ENCODE measurements at places on chromosomes 7 and 10. TPM values are rescaled to one million over a fixed set of nuclear protein-coding genes. Genes with fewer than 3 reads are reported as not detected.

DNA sequence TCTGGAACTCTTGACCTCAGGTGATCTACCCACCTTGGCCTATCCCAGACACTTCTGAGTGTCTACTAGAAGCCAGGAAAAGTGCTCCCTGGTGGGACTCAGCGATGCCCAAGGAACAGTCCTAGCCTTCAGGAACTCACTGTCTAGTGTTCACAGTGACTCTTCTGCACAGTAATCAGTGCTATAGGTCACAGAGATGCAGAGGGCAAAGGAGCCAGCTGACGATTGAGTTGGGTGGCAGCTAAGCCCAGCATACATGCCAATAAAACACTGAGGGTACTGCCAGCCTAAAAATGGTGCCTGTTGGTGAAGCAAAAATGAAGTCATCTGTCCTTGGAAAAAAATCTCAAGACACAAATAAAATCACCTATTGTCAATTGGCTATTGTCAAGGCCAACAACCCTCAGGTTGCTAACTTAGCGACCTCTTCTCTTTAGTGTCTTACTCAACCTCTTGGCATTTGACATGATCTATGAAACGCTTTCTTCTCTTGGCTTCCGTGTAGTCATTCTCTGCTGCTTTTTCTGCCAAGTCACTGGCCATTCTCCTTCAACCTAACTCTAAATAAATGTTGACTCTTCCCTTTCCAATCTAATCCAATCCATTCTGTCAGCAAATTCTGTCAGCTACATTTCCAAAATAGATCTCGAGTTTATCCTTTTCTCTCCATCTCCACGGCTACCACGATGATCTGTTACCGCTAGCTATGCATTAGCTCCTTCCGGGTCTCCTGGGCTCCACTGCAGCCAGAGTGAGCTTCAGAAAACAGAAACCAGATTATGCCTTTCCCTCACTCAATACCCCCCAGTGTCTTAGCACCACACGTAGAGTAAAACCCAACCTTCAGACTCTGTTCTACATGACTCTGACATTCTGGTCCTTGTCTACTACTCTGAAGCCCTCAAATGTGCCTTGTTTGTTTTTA, 99.2 kb downstream of the ATXN7L1 start:
- no peaks in the 10 kb centered on the region for H3K27me3 ChIP-seq
- H3K4me1 ChIP-seq = peaks cover 10% of the 10 kb centered on the region
- no peak for DNase-seq
- H3K4me3 ChIP-seq = no peak overlapping the region

MAT1A gene
- 3.4 TPM for total RNA-seq

DNA sequence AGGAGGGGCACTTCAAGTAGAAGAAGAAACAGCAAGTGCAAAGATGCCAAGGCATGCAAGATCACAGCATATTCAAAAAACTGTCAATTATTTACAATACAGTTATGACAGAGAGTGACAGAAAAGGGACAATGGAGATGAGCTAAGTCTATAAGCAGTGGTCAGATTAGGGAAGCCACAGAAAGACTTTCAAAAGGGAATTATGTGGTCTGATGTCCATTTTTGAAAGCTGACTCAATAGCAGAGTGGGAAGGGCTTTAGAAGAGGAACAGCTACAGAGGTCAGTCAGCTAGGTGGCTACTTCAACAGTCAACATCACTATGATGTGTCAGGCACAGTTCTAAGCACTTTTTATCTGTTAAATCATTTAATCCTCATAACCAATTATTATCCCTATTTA, 45.2 kb upstream of the SPOCK2 start:
- H3K27me3 ChIP-seq = no peaks in the 10 kb centered on the region
- no peak overlapping the region for H3K27ac ChIP-seq
- DNase-seq = no peak

DNA sequence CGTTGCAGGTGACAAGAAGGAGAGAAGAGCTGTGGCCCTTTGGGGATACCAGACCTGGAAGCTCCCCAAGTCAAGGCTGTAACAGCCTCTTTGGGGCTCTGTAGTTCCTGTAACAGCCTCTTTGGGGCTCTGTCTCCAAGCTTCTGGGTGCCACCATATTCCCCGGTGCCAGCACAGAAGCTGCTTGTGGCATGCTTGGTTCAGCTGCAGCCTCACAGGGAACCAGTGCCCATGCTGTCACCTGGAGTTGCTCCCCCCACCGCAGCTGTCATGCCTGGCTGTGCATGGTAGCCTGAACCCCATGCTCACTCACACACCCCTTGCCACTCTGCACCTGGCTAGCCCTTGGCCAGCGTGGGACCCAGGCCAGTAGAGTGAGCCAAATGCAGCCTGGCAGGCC, 109.1 kb downstream of the ELAPOR2 start:
- no peaks in the 10 kb centered on the region for H3K36me3 ChIP-seq
- H3K4me1 ChIP-seq = peaks cover 15% of the 10 kb centered on the region
- no peak for DNase-seq
- no peak overlapping the region for H3K4me3 ChIP-seq
- no peaks in the 10 kb centered on the region for H3K27me3 ChIP-seq

DNA sequence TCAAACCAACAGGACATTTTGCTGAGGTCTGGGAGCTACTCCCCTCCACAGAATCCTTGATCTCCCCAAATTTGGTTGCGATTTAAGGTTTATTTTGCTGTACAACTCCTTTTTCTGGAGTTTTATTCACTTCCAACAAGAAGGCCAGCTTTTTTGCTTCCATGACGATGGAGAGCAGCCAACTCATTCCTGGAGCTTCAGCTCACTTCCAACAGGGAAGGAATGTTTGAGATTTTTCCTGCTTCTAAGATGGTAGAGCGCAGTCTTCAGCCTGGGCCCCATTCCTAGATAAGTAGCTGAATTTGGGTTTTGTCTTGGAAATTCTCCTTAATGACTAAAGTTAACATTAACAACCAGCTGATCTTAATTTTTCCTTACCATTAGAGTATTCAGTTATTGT, 30.9 kb upstream of the CREB3L2 start:
- peaks cover 19% of the 10 kb centered on the region for H3K4me1 ChIP-seq
- no peak overlapping the region for H3K4me3 ChIP-seq
- H3K27ac ChIP-seq = no peak overlapping the region
- H3K27me3 ChIP-seq = no peaks in the 10 kb centered on the region
- no peaks in the 10 kb centered on the region for H3K36me3 ChIP-seq
- DNase-seq = no peak

DNA sequence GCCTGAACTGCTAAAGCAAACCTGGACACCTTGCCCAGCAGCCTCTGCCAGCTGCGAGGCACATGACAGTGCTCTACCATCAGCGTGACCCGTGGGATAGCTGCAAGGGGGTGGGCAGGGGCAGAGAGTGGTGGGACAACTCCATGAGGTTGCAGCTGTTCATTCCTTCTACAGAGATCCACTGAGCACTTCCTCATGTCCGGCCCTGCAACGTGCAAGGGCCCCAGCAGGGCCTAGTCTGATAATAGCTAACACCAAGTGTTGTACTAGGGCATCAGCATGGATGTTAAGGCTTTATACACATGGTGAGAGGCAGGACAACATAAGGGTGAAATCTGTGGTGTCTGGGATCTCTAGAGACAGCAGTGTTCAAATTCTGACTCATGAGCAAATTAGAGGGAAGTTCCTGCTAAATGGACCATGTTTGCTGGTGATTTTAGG, 14.3 kb downstream of the NOD1 start:
- no peak overlapping the region for H3K4me3 ChIP-seq
- H3K36me3 ChIP-seq = no peaks in the 10 kb centered on the region
- no peaks in the 10 kb centered on the region for H3K27me3 ChIP-seq
- peaks cover 16% of the 10 kb centered on the region for H3K4me1 ChIP-seq

DNA sequence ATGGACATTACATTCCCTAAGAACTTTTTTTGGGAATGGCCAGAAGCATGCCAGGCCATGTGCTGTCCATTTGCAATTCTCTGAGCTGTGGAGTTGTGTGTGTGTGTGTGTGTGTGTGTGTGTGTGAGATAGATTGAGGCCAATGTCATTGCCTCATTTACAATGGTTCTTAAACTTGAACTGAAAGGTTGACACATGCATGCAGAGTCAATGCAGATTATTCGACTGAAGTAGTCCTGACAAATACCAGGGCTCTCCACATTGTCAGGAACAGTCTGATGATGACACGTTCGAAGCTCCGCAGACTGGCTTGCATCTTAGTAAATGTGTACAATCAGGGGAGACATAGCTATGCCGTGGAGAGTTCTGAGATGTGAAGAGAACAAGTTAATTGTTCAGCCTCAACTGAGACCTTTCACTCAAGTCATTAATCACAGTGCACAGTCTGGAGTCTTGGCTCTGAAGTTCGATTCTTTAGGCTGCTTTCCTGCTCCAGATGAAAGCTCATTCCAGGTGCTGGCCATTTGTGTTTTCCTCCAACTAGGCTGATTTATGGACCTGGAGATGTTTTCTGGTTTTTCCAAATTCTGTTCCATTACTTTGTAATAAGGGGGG, 921.9 kb downstream of the LRMDA start:
- no peak for DNase-seq
- no peaks in the 10 kb centered on the region for H3K4me1 ChIP-seq
- no peak overlapping the region for H3K4me3 ChIP-seq
- H3K27ac ChIP-seq = no peak overlapping the region

DKK1 gene
- 1,709 TPM for total RNA-seq

DNA sequence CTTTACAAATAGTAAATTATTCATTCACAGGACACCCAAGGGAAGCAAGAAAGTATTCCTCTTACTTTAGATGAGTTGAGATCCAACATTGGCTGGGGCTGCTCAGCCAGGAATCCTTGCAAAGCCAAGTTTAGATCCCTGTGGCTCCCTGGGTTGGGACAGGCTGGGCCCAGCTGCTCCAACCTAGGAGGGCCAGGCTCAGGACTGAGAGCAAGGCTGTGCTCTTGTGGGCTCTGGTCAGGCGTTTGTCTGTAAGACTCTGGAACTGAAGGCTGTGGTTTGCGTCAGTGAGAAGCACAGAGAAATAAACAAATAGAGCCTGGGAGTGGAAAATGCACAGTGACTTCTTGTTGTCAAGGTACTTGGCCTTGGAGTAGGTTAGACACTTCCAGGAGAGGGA, 53.2 kb upstream of the TMEM273 start:
- no peaks in the 10 kb centered on the region for H3K36me3 ChIP-seq
- no peaks in the 10 kb centered on the region for H3K27me3 ChIP-seq
- no peak overlapping the region for H3K4me3 ChIP-seq
- H3K27ac ChIP-seq = no peak overlapping the region
- H3K4me1 ChIP-seq = no peaks in the 10 kb centered on the region

CNOT4 gene
- total RNA-seq = 22.0 TPM

ATRNL1 gene
- not detected for total RNA-seq

DNA sequence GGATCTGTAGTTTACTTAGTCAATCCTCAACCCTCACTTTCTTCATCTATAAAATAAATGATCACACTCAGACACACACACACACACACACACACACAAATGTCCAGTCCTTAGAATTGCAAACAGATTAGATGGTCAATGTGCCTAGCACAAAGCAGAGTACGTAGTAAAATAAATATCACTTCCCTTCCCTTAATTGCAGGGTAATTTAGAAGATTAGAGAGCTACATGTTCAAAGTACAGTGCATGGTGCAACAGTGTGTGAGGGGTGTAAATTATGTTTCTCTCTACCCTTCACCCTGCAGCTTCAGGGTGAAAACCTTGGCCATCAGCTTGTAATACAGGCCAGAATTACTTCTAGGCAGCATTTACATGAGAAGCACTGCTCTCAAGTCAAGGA, 187.0 kb upstream of the GHITM start:
- no peaks in the 10 kb centered on the region for H3K27me3 ChIP-seq
- no peaks in the 10 kb centered on the region for H3K36me3 ChIP-seq
- no peak overlapping the region for H3K27ac ChIP-seq
- DNase-seq = no peak
- no peak overlapping the region for H3K4me3 ChIP-seq

- no peak overlapping the region for H3K27ac ChIP-seq
- no peak overlapping the region for H3K4me3 ChIP-seq
- no peaks in the 10 kb centered on the region for H3K4me1 ChIP-seq
- DNase-seq = no peak
- H3K36me3 ChIP-seq = no peaks in the 10 kb centered on the region
These were observed 316.6 kb upstream of the KIAA1217 start for GRCh38 chr10:23892296-23892695.

DNA sequence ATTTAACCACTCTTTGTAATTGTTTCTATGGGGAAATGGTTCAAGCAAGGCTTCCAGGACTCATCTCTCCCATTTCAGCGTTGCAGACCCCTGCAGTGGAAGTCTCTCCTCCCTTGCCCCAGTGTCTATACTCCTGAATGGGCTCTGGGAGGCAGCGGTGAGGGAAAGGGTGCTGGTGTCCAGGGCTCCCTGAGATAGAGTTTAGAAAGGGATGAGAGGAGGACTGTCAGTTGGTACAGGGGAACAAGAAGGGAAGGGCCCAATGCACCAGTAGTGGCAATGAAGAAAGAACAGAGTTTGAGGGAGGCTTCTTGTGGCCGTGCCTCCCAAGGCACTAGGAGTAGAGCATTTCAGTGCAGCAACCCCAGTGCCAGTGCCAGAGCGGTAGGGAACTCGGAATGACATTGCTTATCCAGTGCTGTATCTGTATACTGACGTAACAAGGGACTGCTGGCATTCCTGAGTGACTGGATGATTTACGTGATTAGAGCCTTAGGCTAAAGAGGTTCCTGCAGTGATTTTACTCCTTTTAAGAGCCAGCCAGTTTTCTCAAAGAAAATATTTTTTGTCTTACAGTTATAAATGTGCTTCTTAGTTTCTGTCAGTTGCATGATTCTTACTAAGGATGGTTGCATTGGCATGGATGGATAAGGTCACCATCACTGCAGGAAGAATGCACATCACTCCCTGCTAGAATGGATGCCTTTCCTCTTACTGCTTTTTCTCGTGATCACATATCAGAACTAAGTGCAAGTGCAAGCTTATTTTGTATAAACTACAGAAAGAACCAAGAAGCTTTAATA, 28.0 kb downstream of the PRPF18 start:
- H3K4me3 ChIP-seq = no peak overlapping the region
- H3K27me3 ChIP-seq = no peaks in the 10 kb centered on the region
- peak overlapping the region; percentile 42 for H3K27ac ChIP-seq
- DNase-seq = peak; percentile 70
- H3K4me1 ChIP-seq = peaks cover 28% of the 10 kb centered on the region
- peaks cover 3% of the 10 kb centered on the region for H3K36me3 ChIP-seq

- no peaks in the 10 kb centered on the region for H3K27me3 ChIP-seq
- H3K4me1 ChIP-seq = peaks cover 6% of the 10 kb centered on the region
- no peak overlapping the region for H3K4me3 ChIP-seq
These were observed 33.4 kb downstream of the LARP4B start for GRCh38 chr10:898141-898540.

TMEM120A gene
- 71.1 TPM for total RNA-seq

RSPH10B2 gene
- total RNA-seq = 0.45 TPM

IFIT1B gene
- not detected for total RNA-seq
